ENCODE measurements at places on chromosomes 4 and X. TPM values are rescaled to one million over a fixed set of nuclear protein-coding genes. Genes with fewer than 3 reads are reported as not detected.

BEX1 gene
- total RNA-seq, result not detected

DDX53 gene
- not detected for total RNA-seq

NKX6-1 gene
- not detected for total RNA-seq

STK26 gene
- total RNA-seq, result 7.7 TPM

CTAG1A gene
- not detected for total RNA-seq

ADH1A gene
- total RNA-seq, result not detected

HELQ gene
- 19.6 TPM for total RNA-seq

PAGE2 gene
- not detected for total RNA-seq

VCX3B gene
- total RNA-seq, result not detected

CORIN gene
- 1.9 TPM for total RNA-seq

Data from thoracic aorta (tissue), 2 donors.